Glutamatergic neuron (in vitro differentiated cells): ENCODE measurements at places on chromosomes 3 and 15. TPM values are rescaled to one million over a fixed set of nuclear protein-coding genes. Genes with fewer than 3 reads are reported as not detected.

DNA sequence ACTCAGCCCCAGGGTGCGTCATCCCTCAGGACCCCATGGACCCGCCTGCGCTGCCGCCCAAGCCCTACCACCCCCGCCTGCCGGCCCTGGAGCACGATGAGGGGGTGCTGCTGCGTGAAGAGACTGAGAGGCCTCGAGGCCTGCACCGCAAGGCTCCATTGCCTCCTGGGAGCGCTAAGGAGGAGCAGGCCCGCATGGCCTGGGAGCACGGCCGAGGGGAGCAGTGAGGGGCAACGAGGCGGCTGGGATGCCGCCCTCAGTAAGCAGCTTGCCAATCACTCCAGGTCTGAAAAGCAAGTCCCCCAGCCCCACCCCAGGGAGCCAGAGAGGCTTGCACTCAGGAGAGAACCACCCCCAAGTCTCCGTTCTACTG is 3.8 kb upstream of the MANF start:
- DNase-seq: no peak

DNA sequence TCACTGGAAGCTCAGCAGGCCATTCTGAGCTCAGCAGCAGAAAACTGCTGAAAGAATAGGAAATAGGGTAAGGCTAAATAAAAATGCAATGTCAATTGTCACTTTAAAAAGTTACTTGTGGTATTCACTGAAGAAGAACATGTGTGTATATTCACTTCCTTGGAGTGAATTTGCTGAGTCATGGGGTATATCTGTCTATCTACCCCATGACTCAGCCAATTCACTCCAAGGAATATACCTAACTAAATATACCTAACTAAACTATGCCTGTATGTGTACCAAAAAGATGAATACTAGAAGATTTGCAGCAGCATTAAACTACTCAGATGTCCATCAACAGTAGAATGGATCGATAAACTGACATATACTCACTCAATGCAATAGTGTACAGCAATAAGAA is 69.5 kb upstream of the KCNAB1 start:
- DNase-seq: no peak

- no peak for DNase-seq
Measured at GRCh38 chr3:4533489-4534443, 40.6 kb downstream of the ITPR1 start.

Gene MAP1A
- total RNA-seq: 301 TPM

DNA sequence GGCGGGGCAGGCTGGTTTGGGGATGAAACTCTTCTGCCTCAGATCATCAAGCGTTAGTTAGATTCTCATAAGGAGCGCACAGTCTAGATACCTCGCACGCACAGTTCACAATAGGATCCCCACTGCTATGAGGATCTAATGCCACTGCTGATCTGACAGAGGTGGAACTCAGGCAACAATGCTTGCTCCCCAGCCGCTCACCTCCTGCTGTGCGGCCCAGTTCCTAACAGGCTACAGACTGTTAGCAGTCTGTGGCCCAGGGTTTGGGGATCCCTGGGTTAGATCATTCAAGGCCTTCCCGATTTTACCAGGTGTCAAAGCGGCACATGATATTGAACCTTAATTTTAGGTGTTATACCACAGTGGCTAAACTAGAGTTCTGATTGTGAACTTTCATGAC is 232.8 kb downstream of the UBE2E2 start:
- no peak for DNase-seq

DNA sequence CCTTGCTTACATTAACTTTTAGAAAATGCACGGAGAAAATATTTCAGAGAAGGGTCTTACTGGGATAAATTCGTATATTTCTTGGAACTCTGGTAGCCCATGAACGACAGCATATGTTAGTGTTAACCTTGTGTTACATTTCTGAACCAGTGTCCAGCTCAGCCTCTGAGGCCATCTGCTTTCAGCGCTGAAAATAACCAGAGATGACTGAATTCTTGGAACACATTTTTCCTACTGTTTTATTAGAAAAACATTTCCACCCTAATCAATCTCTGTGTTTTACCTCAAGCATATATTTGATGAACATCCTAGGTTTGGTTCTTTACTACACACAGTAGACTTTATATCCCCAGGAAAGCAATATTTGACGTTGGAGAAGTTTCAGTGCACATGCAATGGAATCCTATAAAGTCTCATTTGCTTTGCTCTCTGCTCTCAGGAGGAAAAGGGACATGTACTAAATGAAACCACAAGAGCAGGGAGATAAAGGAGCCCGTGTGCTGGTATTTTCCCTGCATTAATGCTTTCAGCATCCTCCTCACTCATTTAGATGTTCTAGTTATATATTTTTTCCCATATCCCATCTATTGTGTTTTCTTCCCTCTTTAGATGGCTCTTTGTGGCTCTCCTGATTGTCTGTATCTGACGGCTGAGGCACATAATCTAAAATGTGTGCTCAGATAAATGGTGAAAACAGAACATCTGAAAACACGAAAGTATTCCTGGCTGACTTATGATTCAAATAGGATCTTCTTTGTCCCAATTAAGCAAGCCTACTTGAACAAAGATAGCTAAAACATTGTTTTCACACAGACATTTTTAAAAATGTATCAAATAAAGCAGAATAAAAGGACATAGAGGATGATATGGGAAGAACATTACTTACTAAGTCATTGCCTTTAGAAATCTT is 151.7 kb upstream of the KCNMB2 start:
- no peak for DNase-seq

GRCh38 chr15:30827625-30828303 is 76.0 kb upstream of the FAN1 start:
- no peak for DNase-seq

Gene NANOGP8
- 0.86 TPM for total RNA-seq

Gene SHC4
- total RNA-seq: 4.4 TPM

DNA sequence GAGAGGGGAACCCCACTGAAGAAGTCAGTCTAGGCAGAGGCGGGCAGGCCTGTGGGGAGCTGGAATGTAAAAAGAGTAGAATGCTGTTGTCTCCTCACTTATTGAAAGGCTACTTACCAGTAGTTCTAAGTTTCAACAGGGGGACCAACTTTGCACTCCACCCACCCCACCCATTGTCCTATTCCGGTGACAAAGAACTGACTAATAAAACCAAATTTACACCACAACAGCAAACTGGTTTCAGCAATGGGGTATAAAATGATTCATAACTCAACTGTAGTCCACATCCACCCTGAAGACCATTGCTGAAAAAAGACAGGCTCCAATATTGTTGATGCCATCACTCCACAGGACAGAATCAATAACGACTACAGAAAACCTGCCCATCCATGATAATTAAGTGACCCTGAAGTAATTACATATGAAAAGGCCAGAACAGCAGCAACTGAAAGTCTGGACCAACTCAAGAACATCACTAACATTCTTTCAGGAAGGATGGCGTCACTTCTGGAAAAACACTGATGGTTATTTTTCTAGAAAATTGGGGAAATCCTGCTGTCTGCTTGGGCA is 80.2 kb downstream of the ABI3BP start:
- no peak for DNase-seq

- DNase-seq: no peak
Measured at GRCh38 chr15:25870938-25871337, 7.8 kb upstream of the ATP10A start.

Gene HTR3E
- total RNA-seq: not detected

DNA sequence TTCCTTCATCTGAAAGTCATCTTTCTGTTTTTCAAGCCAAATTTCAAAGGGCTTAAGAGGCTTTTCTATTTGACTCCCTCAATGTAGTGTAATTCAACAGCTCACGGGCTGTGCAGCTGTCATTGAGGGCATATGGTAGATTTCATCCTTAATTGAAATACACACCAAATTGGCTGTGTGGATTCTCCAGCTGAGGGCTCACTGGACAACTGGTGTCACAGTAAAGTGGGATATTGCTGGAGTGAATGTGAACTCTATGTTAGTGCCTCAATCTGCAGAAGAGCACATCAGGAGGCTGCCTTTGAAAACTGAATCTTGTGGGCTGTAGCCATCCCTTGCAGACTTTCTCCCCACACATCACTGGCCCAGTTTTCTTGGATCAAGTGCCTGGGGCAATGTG is 120.1 kb downstream of the GALK2 start:
- no peak for DNase-seq

Gene TMEM108
- total RNA-seq: 9.0 TPM

Gene EDEM1
- 16.3 TPM for total RNA-seq

DNA sequence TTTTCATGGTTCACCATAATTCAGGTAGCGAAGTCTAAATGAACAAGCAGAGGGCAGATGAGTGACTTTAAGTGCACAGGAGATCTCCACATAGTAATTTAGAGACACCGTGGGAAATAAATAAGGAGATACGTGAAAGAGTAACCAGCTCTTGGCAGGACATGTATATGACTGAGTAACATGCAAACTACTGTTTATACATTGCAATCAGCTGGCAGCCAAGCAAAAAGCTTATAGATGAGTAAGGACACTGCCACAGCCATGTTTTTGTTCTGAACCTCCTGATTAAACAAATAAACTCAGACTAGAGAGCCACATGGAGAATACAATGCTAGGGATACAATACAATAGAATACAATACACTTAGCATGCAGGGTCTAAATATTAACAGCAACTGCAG is 252.4 kb downstream of the FHIT start:
- DNase-seq: no peak

GRCh38 chr3:130831719-130832400 is 62.0 kb upstream of the ATP2C1 start:
- peak; percentile 32 for DNase-seq

- no peak for DNase-seq
Measured at GRCh38 chr15:57821826-57822225, 115.3 kb downstream of the POLR2M start.

Gene MESP2
- not detected for total RNA-seq

DNA sequence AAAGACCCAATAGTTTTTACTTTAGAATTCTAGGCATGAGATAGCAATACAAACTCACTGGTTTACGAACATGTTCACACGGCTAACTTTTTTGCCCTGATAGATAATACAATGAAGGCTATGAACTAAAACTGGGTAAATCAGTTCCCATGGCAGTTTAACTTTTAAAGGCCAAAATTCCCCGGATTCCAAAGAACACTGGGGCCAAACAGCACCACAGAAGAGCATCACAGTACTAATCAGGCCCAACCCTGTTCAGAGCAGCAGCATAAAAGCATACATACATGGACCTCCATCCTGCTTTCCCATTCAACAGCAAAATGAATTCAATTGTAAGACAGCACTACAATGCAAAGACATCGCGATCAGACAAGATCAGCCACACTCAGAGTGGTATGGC is 540.3 kb upstream of the CCDC54 start:
- no peak for DNase-seq

- DNase-seq: no peak
Measured at GRCh38 chr3:75042941-75043340, 428.5 kb upstream of the CNTN3 start.

DNA sequence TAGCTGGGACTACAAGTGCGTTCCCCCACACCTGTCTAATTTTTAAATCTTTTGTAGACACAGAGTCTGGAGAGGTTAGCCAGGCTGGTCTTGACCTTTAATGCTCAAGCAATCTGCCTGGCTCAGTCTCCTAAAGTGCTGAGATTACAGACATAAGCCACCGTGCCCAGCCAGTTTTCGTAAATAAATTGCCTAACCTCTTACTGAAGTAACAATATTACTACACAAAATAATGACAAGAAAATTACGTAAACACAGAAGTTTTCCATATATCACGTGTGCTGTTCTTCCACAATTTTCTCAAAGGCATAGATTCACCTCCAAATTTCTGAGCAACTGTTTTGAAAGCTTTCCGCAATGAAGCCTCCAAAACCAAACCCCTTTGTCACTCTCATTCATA is 58.1 kb upstream of the PROK2 start:
- no peak for DNase-seq

Gene SLC22A14
- total RNA-seq: 0.93 TPM

Gene TIMP4
- not detected for total RNA-seq

DNA sequence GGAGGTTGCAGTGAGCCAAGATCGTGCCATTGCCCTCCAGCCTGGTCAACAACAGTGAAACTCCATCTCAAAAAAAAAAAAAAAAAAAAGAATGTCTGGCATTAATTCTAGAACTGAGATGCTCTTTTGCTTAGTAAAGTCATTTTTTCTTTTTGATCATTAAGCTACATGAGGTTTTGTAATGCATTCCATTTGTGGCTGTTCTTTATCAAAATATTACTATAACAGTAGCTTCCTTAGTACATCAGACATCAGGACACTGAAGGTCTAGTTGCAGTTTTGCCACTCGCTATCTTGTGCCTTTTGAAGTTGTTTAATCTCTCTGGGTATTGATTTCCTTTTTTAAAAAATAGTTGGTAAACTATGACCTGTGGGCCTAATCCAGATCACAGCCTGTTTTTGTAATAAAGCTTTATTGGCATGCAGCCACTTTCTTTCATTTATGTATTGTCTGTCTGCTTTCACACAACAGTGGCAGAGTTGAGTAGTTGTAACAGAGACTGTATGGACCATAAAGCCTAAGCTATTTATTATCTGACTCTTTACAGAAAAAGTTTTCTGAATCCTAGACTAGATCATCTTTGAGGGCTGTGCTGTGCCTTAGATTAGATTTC is 76.6 kb downstream of the SLC25A26 start:
- no peak for DNase-seq

Gene RHCG
- not detected for total RNA-seq

DNA sequence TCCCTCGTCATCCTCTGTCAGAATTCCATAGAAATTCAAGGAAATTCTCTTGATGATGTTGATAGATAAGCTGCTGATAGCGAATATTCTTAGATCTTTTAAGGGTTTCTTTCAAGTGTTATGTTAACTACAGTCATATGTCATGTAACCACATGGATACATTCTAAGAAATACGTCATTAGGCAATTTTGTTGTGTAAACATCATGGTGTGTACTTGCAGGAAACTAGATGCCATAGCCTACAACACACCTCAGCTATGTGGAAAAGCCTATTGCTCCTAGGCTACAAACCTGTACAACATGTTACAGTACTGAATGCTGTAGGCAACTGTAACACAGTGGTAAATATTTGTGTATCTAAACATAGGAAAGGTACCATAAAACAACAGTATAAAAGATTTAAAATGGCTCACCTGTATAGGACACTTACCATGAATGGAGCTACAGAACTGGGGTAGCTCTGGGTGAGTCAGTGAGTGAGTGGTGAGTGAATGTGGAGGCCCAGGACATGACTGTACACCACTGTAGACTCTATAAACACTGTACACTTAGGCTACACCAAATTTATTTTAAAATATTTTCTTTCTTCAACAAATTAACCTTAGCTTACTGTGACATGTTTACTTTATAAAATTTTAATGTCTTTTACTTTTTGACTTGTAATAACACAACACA is 34.6 kb downstream of the GLDN start:
- DNase-seq: no peak

GRCh38 chr15:40310001-40310959 is 2.5 kb upstream of the PLCB2 start:
- peak; percentile 77 for DNase-seq
